ENCODE measurements at places on chromosomes 2 and 18.

DNA sequence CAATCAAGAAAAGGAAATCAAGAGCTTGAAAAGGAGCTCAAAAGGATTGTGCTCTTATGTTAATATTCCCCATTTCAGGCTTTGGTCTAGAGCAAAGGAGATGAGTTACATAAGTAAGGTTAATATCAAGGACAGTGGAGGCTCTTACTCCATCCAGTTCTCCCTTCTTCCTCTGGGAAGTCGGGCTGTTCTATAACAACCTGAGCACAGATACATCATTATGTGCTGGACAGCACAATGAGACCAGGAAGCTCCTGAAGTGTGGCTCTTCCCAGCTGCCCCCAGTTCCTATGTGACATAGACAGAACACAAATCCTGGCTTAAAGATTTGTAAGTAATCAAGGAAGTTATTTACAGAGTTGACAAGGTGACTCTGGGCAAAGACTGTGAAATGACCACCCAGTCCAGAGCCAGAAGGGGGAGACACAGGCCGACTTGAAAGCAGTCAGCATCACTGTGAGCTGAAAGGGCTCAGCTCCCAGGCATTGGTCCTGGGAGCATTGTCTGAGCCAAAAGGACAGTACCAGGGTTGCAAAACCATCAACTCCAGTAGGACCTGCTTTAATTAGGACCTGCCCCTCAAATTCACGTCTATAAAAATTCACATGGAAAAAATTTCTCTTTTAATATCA lies 917.6 kb upstream of the ACVR2A start:
- no peak for DNase-seq

DNA sequence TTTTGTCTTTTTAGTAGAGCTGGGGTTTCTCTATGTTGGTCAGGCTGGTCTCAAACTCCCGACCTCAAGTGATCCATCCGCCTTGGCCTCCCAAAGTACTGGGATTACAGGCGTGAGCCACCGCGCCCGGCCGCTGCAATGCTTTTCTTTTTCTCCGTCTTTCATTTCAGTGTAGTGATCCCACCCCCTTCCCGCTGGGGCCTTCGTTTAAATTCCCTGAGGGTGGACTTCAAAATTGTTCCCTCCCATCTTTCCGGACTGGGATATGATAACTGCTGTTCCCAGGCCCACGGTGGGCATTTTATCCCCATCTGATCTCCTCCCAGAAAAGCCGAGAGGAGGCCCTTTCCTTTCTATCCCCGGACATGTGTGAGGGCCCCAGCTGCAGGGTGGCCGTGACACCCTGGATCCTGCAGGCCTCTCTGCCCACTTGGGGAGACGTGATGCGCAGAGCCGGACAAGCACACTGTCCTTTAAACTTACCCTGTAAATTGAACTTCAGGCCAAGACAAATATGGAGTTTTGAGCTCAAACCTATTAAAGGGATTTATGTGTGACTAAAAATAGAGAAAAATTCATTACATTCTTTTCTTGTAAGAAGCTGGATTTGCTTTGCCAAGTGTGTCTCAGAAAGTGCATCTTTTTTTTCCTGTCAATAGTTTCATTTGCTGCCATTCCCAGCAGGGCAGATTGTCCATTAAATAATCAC lies 54.5 kb upstream of the AFF3 start:
- no peak for DNase-seq

- no peak for DNase-seq
These were observed 15.5 kb downstream of the PTPN2 start for GRCh38 chr18:12868576-12868975.

GRCh38 chr18:58417752-58418151 lies 211.1 kb downstream of the ALPK2 start:
- no peak for DNase-seq

DNA sequence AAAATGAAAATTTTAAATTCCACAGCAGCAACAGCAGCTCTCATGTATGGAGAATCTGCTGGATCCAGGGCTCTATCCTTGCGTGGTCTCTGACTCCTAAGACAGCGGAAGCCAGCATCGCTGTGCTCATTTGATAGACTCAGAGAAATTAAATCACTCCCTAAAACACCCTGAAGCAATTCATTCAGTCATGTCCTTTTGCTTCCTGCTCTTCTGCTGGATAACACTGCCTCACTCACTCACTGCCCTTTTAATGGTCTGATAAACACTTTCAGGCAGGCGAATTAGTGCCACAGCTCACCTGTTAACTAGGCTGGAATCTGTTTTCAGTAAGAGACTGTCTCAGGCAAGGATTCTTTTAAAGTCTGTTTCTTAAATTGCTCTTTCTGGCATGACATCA lies 10.0 kb downstream of the WIPF1 start:
- no peak for DNase-seq

GRCh38 chr2:195363496-195363895 lies 293.5 kb upstream of the SLC39A10 start:
- no peak for DNase-seq

DNA sequence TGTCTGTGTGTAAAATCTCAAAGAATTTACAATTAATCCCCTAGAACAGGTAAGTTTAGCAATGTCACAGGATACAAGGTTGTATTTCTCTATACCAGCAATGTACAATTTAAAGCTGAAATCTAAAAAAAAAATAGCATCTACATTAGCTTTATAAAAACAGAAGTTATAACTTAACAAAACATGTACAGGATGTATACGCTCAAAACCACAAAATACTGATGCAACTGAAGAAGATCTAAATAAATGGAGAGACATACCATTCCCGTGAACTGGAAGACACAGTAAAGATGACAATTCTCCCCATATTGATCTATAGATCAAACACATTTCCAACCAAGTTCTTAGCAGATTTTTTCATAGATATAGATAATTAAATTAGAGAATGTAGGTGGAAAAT lies 17.5 kb upstream of the RANBP2 start:
- DNase-seq, result no peak

- no peak for DNase-seq
These were observed 309.5 kb downstream of the PIK3C3 start for GRCh38 chr18:42264497-42264896.

GRCh38 chr2:17804358-17804757 lies 11.9 kb upstream of the MSGN1 start:
- DNase-seq, result peak; percentile 80

DNA sequence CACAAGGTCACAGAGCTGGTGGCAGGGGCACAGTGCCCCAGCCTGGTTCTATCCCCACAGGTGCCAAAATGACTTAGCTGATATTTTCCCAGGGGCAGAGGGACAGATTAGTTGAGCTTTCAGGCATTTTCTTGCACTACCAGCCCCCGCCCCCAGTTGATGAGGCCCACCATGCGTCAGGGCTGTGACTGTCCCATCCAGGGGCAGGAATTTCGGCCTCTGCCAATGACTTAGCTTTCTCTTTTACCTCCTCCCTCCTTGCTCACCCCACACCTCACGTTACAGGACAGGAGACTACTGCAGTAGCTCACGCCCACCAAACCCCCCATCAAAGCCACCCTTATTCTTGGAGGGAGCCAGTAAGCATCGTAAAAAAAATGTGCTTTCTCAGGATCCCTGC lies 31.5 kb downstream of the MRO start:
- DNase-seq, result no peak

DNA sequence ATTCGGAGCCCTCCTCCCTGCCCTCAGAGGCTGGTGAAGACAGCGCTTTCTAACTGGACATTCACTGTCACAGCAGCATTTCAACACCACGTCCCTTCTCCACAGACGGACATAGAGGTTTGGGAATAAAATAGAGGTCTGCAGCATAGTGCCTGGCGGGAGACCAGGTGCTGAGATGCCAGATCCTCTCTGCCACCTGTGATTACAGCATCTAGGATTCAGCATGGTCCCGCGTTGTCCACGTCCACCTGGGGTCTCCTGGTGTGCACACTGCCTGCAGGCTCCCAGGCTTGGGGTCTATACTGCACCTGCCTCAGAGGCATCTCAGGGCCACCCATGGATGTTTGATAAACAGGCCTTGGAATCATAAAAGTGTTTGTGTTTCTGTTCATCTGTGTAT lies 175.5 kb downstream of the TMEM18 start:
- DNase-seq, result no peak

DNA sequence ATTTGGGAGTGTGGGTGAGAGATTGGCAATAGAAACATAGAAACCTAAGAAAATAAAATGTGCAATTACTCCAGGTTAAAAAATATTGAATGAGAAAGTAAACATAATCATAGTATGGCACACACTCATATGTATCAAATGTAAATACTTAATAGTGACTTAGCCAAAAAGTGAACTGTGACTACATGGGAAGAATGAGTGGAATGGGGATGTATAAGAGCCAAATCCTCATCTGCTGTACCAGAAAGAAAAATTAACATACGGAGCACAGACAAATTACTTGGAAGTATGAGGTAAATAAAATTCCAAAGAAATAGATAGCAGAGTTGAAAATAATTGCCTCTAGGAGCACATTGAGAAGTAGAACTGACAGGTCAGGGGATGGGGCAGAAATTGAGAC lies 4.0 kb downstream of the FLACC1 start:
- no peak for DNase-seq

- no peak for DNase-seq
These were observed 228.1 kb upstream of the PXDN start for GRCh38 chr2:1972422-1972821.

GRCh38 chr2:220845766-220846273 lies 726.3 kb downstream of the EPHA4 start:
- DNase-seq, result no peak

DNA sequence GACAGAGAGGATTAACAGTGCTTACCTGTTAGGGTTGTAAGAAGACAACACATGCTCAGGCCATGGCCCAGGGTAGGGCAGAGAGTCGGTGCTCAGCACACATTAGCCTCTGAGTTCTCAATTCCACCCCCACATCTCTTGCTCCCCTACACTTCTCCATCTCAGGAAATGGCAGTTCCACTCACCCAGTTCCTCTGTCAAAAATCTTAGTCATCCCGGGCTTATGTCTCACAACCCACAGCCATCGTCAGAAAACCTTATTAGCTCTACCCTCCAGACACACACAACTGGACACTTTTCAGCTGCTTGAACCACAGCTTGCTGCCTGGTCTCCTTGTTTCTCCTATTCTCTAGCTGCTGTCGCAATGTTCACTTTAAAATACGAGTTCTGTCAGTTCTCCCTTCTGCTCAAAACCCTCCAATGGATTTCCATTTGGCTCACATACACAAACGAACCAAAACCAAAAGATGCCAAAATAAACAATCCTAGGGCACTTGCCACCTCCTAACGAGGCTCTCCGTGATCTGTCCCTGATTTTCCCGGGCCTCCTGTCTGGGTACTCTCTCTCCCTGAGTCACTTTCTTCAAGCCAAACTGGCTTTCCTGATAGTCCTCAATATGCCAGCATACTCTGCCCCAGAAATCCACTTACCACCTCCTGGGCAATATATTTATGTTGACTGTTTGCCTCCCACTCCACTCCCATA lies 89.7 kb downstream of the KCTD1 start:
- DNase-seq, result peak; percentile 86

- no peak for DNase-seq
These were observed 469.5 kb upstream of the LINC00305 start for GRCh38 chr18:64618390-64618789.

- no peak for DNase-seq
These were observed 84.9 kb upstream of the MAP4K3 start for GRCh38 chr2:39521876-39522517.

DNA sequence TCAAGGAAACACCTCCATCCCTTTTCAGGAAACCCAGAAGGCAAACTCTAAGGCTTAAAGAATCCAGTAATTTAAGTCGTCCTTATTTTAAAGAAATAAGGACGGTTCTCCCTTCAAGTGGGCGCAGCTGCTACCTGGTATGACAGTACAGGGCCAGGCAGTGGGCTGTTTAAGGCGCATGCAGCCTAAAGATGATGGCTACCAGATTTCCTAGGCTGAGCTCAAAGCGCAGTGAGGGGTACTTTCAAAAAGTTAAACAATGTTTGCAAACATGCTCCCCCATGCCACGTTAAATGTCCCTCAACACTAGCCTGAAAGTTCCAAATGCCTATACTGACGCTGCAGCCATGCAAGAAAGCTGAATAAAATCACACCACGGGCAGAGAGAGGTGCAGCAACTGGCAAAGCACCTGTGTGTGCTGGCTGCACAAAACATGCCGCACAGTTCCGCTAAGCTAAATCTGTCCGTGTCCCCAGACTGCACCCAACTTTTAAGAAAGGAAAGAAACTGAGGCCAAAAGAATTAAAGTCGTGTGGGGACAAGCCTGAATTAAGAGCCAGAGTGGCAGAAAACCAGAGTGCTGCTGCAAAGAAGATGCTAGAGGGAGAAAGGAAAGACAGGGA lies 583 bp downstream of the HIBCH start:
- DNase-seq, result peak; percentile 5

DNA sequence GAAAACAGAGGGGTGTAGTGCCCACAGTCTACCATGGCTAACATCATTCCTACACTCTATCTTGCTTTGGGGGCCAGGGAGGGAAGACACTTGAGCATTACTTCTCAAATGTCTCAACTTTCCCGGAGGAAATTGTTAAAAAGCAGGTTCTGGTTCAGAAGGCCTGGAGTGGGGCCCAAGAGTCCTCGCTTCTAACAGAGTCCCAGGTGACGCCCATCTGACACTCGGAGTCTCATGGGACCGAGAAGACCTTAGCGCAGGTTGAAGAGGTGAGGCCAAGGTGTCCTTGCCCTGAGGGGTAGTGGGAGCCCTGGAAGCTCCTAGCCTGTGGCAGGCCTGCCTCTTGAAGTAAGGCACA lies 40.1 kb downstream of the ZFP36L2 start:
- no peak for DNase-seq

GRCh38 chr18:78716022-78716421 lies 263.6 kb upstream of the SALL3 start:
- no peak for DNase-seq

- no peak for DNase-seq
These were observed 8.6 kb downstream of the RBMS1 start for GRCh38 chr2:160484859-160485520.

- no peak for DNase-seq
These were observed 71.8 kb upstream of the HAAO start for GRCh38 chr2:42864222-42864621.

DNA sequence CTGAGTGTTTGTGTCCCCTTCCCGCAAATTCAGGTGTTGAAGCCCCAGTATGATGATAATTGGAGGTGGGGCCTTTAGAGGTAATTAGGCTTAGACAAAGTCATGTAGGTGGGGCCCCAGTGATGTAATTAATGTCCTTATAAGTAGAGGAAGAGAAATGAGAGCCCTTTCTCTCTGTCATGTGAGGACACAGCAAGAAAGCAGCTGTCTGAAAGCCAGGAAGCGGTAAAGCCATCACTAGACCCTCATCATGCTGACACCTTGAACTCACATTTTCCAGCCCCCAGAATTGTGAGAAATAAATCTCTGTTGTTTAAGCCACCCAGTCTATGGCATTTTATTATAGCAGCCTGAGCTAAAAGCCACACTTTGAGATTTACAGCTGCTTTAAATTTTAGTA lies 1580.0 kb downstream of the LRP1B start:
- DNase-seq, result no peak

DNA sequence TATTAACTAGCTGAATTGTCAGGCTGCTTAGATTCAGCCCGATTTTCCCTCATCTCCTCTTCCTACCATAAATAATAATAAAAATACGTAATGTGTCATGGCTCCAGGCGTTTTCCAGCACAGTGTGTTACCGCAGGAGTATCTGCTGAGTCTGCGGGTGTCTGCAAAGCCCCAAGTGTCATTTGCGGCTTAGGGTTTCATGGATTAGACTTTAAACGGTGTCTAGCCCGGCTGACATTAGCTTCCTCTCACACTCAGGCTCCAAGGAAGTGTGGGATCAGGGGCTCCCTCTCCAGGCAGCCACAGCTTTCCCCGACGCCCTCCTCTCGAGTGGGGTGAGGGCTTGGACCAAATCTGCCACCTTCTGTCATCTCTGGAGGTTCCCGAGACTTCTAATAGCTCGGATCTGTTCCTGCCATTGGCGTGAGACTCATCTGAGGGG lies 14.1 kb upstream of the HOXD1 start:
- no peak for DNase-seq
